ENCODE measurements at places on chromosomes 2 and 18.

DNA sequence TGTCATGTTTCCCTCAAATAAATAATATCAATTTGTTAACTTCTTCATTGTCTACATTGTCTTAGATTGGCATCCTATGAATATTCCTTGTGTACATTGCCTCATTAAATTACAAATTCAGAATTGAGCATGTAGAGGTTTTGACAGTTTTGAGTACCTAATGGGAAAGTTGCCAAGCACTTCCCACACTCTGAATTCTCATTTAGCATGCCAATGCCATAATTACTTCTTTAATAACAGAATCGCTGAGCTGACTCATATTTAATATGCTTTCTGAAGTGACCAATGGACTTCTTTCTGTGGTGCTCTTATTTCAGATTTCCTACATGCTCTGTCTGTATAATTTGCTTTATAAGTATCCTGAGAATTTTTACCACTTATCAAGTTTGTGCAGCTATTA, 114.4 kb upstream of the NOL4 start:
- DNase-seq: no peak

- no peak for DNase-seq
Measured at GRCh38 chr18:32243358-32243757, 53.5 kb downstream of the MEP1B start.

- no peak for DNase-seq
Measured at GRCh38 chr2:41000374-41000773, 548.5 kb upstream of the SLC8A1 start.

DNA sequence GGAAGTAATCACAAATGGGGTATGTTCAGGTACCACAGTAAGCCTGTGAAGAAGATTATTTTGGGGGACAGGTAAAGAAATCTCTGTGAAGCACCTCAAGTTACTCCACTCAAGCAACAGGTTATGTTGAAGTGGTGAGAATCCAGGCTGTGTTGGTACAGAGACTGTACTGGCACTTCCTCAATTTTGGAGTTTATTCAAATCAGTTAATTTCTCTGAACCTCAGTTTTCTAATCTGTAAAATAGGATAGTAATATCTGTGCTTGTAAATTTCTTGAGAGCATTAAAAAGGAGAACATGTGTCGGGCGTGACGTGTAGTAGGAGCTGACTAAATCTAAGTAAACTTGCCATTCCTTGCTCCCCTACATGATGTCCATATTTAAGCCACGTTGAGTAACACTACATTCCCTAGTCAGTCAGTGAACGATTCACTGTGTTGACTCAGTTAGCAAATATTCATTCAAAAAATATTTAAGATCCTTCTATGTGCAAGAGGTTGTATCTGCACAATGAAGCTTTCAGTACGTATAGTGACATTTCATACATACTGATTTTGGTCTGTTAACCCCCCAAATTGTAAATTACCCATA, 504.2 kb downstream of the ZEB2 start:
- DNase-seq: no peak

DNA sequence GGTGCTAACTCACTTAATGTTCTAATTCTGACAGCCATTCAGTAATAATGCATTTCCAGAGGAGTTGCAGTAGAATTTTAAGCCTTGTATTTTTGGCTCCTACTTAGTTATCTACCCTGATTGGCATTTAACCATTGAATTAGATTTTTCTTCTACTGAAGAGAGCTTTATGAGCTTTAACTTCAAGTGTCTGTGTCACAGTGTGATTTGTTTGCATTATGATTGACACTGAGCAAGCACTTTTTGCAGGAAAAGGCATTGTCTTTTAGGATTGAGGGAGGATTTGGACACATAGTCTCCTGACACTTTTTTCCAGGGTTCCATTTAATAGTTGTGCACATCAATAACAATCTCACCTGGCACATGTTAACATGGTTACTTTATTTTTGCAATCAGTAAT, 26.7 kb downstream of the LYPD6 start:
- no peak for DNase-seq

DNA sequence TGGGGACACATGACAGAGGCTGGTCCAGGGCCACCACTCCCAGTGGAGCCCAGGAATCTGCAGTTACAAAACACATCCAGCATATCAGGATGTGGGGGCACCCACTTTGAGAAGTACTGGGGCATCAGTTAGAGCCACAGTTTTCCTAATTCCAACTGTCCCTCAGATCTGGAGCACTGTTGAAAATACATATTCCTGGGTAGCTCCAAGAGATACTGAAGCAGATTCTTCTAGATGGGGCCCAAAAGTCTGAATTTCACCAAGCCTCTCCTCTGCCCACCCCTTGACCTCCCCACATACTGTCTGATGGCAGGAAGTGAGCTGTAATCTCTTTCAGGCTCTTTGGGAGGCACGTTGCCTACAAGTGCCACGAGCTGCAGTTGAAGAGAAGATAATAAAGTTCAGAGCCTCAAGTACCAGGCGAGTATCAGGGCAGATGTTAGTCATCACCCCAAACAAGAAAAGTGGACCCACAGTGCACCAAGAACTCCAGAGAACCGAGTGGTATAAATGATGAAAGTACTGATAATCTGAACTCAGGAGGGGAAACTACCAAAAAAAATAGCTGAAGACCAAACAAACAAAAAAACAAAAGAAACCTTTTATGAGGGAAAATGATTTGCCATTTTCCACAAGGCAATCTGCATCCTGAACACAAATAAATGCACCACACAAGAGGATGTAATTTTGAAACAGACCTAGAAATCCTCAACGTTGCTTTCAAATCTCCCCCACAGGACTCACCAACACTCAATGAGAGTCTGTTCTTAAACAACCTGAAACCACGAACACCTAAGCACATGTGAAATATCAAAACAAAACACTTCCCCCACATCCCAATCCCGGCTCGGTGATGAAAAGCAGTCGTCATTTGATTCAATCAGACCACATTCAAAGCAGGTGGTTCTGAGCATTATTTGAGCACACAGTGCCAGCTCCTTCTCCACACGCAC, 98.7 kb downstream of the TCF4 start:
- DNase-seq: no peak

DNA sequence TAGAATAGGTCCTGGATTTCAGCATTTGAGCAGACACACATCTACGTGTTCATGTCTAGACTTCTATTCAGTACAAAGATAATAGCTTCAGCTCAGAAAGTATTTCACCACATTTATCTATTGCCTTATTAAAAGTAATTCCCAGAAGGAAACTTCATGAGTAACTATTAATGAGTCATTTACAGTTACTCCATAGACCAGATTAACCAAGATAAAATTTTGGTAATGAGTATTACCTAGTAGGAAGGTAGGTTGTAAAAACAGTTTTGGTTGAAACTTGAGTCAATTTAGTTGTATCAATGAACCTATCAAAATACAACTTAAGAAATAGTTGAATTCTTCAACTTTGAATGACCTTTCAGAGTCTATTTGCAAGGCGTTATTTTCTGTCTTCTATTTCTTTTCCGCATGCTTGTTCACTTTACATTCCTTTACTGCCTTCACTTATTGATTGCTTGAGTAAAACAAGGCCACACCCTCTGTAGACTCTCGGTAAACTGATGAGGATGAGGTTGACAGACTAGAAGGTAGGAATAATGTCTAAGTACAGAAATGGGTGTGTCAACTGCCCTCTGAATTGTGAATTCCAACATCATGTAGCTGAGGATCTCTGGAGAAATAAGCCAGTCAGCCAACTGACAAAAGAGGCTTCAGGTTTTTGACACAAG, 1165.6 kb upstream of the ZEB2 start:
- DNase-seq: no peak

Data from right cardiac atrium (tissue), 5 donors.